M059J (cell line): ENCODE measurements at places on chromosomes 7 and 10.

DNA sequence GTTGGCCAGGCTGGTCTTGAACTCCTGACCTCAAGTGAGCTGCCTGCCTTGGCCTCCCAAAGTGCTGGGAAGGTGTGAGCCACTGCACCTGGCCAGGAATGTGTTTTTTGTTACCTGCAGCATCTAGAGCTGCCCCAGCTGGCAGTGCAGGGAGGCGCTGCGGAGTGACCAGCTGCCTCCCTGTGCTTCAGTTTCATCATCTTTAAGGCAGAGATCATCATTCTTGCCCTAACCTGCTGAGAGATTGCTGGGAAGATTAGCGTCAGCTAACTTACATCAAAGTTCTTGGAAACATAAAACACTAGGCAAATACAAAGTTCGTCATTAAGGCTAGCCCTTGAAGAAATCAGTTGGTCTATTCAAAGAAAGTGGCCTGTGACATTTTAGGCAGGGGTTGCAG is 2.3 kb downstream of the ZNF282 start:
- DNase-seq = no peak

- DNase-seq = no peak
These were observed 118.0 kb upstream of the PDSS1 start for GRCh38 chr10:26579256-26580063.

- no peak for DNase-seq
These were observed 3.6 kb upstream of the IFIT1 start for GRCh38 chr10:89388806-89389205.

DNA sequence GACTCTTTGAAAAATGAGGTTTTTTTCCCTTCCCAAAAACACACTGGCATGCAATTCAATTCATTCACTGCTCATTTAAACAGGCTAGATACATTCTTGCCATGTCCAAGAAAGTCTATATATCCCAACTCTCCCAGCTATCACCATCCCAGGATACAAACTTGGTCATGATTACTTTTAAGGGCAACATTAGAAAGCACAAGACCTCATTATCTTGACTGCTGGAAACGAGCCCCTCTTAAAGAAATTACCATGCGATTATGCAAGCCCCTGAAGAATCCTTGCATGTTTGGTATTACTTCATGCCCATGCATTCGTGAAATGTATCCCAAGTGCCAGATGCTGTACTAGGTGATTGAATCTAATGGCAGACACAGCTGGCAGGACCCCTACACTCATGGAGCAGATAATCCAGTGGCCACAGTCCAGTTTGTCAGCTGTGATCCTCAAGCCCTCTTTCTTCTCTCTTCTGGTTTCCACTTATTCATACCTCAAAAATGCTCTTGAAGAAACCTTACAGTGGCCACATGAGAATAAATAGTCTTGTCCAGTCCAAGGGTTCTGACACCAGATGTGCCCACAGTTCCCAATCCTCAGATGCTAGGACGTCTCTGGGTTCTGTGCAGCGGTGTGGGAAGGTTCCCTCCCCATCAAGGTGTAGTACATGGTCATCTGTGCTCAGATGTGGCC is 103.7 kb upstream of the HABP2 start:
- no peak for DNase-seq

- DNase-seq = no peak
These were observed 127.8 kb downstream of the ITGB8 start for GRCh38 chr7:20458521-20458920.

DNA sequence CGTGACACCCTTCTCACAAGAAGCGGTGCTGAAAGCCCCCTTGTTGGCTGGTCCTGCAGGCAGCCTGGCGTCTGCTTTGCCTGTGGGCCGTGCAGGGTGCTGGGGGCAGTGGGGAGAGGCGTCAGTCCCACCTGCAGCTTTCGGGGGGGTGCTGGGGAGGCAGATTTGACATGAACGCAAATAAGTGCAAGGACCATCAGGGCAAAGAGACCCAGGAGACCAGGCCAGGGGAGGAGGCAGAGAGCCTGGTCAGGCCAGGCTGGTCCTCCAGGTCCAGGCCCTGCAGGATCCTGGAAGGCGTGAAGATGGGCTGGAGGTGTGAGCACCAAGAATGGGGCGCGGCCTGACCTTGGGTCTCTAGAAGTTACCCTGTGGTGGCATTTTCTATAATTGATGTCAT is 81.6 kb downstream of the MGMT start:
- DNase-seq = no peak

- peak; percentile 12 for DNase-seq
These were observed 992 bp upstream of the RBM20 start for GRCh38 chr10:110643035-110643652.

DNA sequence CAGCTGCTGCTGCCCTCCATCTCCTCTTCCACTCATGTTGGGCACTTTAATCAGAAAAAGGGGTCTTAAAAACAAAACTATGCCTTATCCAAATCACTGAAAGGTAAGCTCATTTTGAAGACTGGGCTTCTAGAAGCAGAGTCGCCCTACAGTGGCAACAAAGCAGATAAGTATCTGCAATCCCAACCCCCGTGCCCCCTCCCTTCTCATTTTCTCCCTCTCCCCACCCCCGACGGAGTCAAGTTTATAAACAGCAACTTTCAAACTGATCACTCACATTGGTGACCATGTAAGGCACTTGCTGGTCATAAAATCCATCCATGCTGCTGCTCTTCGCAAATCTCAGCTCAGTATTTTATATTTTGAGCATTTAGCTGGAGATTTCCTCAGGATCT is 738 bp downstream of the ETV1 start:
- DNase-seq = peak; percentile 49

DNA sequence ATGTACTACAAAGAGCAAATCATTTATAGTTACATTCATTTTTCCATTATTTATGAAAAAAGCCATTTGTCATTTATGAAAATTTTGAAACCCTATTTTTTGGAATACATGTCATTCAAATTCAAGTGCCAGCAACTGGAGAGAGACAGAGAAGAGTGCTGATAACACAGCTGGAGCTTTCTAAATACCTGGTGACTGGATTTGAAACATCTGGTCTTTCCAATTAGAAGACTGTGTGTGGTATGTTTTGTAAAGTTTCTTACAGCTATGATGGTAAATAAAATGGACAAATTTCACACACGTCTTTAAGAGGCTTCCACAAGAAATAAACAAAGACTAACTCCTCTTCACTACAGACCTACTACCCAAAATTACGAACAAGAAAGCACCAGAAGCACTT is 56.8 kb downstream of the CHCHD3 start:
- no peak for DNase-seq

DNA sequence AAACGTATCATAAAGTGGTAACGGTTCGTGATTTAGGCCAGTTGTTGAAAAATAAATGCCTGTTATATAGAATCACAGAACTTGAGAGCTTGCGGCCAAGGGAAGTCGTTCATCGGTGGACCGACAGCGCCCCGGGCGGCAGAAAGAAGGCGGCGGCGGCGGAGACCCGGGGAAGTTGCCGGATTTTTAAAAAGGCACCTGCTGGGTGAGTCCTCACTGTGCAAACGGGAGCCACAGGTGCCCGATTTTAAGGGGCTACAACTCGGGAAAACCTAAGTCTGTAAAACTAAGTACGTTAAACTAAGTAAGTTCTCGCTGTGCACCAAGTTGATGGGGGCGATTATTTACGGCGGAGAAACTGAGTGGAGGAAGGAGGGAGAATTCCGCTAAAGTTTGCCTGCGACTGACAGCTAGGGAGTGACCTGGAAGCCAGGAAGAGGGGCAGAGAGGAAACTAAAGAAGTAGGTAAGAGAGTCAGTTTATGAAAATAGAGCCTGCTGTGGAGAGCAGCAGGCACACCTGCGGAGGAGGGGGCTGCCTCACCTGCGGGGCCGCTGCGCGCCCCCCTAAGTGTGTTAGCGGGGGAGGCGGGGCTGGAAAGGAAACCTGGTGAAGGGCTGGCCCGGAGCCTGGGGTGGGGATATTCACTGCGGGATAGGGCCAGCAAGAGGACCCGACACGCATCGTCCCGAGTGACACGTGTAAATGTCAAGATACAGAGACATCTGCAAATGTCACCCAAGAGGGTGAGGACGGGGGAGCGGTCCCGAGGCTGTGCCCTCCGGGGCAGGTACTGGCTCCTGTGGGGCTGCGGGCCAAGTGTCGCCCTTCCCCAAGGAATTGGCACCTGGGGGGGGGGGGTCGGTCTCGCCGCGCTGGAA is 996 bp downstream of the ADAM12 start:
- DNase-seq = peak; percentile 79

DNA sequence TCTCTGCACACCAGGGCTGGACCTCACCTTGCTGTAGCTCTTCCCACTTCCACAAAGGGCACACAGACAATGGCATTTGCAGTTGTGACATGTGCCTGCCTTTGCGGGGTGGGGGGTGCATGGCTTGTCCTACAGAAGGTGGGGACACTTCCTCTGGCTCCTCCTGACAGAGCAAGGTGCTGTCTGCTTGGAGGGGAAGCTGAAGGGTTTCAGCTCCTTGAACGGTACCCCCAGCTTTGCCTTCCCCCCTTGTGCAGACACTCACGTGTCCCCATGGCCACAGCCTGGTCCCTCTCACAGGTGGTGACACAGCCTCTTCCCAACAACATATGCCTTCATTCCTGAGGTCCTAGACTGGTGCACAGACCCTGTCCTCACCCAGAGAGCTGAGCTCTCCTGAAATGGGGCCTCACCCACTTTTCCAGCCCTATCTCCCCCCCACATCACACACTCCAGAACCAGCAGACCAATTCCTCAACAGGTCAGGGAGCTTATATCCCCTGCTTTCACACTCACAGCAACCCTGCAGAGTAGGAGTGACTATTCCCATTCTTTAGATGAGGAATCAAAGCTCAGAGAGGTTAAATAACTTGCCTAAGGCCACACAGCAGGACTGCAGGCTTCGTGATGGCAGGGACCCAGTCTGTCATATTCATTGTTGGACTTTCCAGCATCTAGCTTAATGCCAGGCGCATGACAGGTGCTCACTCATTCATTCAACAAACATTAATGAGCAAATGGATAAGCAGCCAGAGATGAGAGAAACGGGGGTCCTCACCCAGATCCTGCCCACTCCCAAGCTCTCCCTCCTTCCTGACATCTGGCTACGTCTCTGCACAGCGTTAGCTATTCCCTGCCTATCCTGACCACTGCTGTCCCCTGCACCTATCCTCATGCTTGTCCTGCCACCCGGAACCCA is 44.4 kb downstream of the PARP12 start:
- DNase-seq = no peak

DNA sequence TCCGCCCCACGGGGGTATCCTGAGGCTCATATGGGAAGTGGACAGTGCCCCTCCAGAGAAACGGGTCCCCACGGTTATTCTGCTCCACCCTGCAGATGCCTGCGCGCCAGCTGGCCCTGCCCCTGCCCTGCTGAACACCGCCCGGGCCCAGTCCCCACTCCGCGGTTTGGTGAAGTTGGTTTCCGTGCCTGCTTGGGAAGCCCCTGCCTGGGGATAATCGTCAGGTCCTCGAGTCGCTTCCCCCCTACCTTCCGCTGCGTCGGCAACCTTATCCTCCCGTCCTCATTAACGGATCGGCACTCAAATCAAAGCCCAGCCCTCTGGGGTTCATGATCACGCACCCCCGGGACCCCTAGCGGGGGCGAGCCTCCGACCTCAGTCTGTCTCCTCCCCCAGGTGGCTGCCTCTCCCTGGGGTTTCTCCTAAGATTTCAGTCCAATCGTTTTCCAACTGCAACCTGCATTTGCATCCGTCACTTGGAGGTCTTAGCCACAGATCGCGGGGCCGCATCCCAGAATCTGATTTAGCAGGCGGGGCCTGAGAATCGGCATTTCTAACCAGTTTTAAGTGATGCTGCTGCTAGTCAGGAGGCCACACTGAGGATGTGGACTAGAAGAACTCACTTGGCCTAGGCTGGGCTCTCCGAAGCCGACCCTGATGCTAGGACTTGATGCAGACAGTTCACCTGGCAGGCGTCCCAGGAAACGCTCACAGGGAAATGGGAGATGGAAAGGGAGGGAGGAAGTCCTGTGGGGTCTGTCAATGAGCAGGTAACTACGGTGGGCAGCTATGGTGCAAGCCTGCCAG is 27.6 kb downstream of the WDR86 start:
- no peak for DNase-seq

DNA sequence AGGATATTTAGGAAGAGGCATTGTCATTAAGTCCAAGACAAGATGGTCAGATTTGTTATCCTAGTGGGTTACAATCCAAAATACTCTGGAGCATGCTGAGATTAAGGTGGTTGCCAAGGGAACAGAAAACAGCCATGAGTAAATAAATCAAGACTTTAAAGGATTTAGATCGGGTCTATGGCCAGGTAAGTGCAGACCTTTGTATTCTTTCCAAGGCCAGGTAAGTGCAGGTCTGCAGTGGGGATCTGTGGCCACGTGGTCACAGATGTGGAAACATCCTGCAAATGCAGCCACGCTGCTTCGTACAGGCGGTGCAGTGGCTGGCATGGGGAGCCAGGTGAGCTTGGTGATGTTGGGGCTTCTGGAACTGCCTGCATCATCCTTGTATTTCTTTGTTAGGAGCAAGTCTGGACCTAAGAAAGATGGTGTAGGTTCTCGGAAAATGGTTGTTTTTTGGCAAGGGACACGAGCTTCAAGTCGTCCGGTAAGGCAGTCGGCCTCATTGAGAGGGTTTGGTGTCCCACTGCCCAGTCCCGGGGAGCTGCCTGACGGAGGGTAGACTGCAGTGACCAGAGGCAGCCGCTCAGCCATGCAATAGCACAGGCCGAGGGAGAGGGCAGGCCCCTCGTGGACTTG is 21.8 kb downstream of the ZNF775 start:
- peak; percentile 56 for DNase-seq

DNA sequence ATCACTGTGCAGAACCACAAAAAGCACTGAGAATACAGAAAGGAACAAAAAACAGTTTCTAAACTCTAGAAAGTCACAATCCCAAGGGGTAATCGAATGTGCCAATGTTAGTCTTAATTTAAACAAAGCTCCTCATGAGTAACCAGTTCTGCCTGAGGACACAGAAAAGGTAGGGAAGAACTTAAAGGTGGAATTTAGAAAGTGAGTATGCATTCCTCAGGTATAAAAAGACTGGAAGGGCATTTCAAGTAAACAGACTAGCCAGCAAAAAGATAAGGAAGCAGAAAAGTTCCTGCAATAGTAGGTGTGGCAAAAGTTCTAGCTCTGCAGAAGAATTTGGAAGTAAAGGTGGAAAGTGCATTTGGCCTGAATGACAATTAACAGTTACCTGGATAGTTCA is 84.6 kb upstream of the DLX6 start:
- DNase-seq = no peak

- no peak for DNase-seq
These were observed 23.6 kb downstream of the ZNF783 start for GRCh38 chr7:149285603-149286002.
